ENCODE measurements at places on chromosomes 12 and 14.
A peak's percentile ranks its signal among the peaks of the same experiment; 100 is the strongest.

DNA sequence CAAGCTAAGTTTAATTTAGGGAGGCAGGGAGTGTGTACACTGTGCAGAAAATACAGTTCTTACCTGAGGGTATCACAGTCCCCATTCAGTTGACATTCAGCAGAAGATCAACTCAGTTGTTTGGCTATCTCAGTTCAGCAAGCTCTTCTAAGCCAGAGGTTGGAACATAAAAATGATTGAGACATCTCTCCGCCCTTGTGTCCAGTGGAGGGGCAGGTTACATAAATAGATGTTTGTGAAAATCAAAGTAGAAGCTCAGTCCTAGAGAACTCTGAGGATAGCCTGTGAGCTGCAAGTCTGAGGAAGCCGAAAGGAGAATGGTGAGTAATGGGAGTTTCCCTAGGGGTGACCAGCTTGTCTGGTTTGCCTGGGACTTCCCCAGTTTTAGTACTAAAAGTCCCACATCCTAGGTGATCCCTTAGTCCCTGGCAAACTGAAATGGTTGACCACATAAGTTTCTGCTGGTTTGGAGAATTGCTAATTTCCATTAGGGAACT, 251.4 kb upstream of the ATP2B1 start:
- no peak for DNase-seq

DNA sequence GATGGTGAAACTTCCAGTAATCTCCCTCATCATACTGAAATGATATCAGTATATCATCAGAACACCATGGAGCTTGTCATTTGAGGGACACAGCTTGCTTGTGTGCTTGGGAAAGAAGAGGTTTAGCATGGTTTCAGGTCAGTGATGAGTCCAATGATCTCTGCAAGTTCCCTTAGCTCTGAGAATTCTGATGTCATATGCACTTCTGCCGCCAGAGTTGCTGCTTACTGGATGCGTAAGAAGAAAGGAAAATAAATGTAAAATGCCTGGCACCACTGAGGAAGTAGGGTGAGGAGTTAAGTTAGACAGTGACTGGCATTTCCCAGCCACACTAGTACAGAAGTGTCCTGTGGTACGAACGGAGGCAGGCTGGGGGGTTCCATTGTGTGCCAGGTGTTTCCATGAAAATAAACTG, 22.6 kb downstream of the PRKCH start:
- DNase-seq: no peak

GRCh38 chr12:66636771-66637170, 42.1 kb downstream of the GRIP1 start:
- peak; percentile 18 for DNase-seq

DNA sequence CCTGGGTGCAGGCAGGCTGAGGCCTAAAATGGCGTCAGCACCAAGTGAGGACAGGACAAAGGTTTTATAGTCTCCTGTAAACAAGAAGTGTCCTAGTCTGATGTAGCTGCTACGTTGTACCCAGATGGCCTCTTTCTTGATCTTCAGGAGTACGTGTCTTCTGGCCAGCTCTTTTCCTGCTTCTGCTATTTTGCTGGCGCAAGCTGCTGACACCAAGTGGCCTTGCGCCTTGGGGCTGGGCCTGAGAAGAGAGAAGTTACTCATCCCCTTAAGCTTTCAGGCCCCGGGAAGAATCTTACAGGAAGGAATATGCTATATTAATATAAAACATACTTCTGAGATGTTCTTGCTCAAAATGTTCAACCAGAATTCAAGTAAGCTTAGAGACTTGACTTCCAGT, 605.2 kb downstream of the GALC start:
- no peak for DNase-seq

DNA sequence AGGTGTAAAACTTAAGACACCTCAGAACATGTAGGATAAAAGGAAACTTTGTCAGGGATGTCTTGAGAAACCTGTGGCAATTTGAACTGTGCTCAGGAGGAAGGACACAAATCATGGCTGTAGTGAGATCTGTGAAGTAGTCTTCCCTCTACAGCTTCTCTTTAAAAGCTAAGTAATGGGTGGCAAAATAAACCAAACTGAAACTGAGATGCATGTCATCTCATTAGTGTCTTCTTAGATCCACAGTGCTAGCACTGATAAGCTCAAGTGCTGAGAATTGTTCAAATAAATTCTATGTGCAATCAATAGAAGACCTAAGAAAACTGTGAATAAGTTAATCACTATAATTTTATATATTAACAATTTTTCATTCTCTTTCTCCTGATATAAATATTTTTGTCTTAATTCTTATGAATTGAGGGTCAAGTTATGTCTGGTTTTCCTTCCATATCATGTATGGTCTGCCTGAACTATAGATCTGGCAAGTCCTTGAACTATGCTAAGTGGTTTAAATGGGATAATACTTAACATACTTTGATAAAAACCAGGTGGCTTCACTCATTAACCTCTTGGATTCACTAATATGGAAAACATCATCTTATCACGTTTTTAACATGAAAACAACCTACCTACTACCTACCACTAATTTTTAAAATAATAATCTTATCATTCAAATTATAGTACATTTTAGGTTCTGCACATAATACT, 27.2 kb downstream of the SYT1 start:
- no peak for DNase-seq

- DNase-seq: no peak
Observed at GRCh38 chr12:25884920-25885234, 73.6 kb upstream of the RASSF8 start.

DNA sequence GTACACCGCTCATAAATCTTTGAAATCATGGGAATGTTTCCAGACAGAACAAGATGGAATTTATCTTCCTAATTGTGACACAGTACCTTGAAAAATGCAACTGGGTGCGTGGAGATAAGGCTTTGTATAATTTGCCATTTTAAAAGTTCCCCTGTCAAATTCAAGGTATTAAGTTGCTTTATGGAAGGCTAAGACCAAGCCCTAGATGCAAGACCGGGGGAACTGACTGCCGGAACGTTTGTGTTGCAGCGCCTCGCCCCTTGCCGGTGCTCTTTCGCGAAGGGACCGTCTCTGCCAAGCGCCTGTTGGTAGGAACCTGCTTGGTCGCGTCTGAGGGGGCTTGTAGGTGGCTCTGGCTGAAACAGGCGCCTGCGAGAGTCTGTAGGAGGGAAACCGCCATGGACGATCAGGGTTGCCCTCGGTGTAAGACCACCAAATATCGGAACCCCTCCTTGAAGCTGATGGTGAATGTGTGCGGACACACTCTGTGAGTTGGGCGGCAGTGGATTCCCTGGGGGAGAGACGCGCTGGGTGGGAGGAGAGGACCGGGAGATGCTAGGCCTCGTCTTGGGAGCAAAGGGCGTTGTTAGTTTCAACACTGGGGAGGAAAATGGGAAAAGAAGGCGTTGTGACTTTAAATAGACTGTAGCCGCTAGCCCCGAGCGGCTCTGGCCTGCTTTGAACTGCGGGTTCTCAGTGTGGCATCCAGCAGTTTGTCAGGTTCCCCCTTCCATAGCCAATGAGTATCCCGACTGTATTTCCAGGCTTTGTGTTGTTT, at the start of gene MNAT1:
TSS of gene MNAT1 (plus strand) at position 297 of the 778 bp plus-strand sequence. CDS start at position 399, 102 bp downstream.
- peak; percentile 69 for DNase-seq

GRCh38 chr14:65072256-65072655, 30.1 kb downstream of the MAX start:
- no peak for DNase-seq

DNA sequence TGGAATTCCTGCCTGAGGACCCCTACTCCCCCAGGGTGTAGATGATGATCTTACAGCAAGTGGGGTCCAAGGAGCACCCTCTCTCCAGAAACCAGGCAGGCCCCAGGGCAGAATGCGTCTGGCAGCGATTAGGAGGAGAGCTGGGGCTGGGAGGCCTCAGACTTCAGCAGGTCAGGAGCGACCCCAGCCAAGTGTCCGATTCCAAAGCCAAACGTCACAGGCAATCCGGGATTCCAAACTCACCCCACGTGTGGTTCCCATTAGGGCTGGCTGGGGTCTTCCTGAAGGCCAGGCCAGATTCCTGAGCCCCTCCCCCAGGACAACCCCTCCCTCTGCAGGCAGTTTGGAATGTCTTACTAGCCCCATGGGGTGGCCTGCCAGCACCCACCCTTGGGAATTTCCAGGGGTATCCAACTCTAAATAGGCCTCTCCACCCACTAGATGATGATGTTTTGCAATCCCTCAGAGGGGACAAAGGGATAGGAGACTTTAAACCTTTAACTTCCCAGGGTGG, 17.3 kb upstream of the FIGNL2 start:
- DNase-seq: no peak

DNA sequence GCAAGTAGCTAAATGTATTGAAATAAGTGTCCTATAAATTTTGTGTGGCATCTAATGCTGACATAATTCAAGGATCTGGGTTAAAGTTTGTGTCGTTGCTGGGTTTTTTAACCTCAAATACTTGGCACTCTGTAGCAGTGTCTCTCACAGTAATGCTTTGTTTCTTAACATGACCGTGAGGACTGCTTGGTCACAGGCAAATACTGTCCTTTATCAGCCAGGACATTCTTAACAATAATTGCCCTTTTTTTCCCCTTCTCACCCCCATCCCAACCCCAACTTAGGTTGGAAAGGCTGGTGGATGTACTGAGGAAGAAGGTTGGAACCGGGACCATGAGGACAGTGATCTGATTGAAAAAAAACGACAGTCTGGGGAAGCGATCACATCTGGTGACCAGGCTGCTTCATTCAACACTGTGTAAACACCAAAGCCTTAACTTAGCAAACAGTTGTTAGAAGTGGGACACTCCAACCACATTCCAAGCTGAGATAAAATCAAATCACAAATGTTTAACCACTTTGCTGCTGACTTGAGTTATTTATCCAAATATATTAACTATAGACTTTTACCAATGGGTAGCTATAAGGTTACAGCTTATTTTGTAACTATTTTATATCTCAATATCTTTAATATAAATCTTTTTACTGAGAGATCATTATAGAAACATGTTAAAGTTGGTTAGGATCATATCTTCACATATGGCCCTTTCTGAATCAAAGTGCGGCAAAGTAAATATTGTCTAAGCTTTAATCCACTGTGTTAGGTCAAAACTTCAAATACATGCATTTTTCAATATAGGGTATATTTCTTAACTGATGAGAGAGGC, 48.2 kb downstream of the FOXA1 start:
- no peak for DNase-seq

DNA sequence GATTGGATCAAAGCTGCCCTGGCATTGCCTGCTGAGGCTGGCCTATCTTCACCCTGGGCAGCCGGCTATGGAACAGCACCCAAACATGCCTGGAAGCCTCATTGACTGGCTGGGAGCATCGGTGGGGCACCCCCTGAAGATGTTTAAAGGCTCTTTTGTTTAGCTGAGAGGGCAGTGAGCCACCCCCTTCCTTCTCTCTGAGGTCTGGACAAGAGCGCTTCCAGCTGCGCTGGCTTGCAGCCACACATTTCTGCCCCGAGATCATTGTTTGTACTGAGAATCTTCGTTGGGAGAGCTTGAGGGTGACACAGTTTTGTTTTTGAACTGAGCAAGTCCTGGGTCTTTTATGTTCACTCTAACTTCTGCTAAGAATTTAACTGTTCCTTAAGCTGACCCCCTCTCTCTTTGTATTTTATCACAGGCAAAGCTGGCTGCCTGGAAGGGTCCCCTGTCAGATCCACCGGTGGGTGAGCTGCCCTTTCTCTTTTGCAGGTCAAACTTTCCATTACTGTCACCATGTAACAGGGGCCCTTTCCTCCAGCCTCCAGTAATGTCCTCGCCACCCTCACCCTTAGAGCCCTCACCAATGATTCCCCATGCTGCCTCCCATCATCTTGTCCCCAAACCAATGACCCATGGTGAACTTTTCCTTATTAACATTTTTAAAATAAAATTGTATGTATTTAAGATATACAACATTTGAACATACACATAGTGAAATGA, 212.2 kb downstream of the KIF26A start:
- DNase-seq: peak; percentile 47

DNA sequence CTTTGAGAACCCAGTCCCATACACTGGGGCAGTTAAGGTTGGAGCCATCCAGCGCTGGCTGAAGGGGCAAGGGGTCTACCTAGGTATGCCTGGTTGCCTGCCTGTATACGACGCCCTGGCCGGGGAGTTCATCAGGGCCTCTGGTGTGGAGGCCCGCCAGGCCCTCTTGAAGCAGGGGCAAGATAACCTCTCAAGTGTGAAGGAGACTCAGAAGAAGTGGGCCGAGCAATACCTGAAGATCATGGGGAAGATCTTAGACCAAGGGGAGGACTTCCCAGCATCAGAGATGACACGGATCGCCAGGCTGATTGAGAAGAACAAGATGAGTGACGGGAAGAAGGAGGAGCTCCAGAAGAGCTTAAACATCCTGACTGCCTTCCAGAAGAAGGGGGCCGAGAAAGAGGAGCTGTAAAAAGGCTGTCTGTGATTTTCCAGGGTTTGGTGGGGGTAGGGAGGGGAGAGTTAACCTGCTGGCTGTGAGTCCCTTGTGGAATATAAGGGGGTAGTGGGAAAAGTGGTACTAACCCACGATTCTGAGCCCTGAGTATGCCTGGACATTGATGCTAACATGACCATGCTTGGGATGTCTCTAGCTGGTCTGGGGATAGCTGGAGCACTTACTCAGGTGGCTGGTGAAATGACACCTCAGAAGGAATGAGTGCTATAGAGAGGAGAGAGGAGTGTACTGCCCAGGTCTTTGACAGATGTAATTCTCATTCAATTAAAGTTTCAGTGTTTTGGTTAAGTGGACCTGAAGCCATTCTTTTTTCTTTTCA, 9.2 kb downstream of the ERP29 start:
- DNase-seq: no peak

DNA sequence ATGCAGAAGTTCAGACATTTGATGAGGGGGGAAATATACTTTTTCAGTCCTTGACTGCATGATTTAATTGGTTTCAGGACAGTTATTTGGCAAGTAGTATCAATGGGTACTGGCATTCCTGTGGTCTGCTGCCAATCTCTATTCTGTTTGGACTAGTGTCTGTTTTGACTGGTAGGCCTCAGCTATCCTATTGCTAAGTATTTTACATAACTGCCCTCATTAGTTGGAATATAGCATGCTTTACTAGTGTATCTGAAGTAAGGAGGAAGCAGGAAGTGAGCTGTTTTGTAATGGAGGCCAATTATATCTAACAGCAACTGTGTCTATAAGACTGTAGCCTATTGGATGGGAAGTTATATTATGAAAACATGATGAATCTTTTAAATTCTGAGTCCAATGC, 104.3 kb downstream of the FLRT2 start:
- no peak for DNase-seq

DNA sequence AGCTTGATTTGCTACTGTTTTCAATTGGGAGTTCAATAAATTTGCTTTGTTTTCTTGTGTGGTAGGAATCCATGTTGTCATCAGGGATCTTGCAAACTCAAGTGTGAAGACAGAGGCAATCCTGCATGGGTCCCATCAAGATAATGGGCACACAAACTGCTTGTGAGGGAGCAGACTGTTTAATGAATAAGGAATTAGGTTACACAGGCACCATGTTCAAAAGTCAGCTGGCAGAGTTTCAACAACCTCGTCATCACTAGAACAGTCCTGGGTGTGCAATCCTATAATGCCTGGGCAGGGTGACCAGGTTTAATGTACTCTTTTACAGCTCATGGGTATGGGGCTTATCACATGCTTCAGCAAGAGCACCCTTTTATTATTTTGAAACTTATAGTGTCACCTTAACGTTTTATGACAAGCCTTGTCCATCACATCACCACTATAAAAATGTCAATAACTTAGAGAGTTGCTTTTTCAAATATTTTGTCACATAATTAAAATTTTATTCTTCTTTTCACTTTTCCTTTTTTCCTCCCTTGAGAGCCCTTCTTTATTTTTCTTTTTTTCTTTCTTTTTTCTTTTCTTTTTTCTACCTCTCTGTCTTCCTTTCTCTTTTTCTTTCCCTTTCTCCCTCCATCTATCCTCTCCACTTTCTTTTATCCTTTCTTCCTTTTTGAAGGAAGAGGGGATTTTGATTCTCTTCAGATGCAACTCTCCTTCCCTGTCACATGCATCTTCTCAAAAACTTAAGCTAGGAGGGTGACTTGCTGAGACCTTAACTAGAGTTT, 252.2 kb upstream of the ATP2B1 start:
- DNase-seq: no peak

Data from mucosa of gallbladder (tissue), 1 donor.